ENCODE measurements at places on chromosomes 2 and 18.

DNA sequence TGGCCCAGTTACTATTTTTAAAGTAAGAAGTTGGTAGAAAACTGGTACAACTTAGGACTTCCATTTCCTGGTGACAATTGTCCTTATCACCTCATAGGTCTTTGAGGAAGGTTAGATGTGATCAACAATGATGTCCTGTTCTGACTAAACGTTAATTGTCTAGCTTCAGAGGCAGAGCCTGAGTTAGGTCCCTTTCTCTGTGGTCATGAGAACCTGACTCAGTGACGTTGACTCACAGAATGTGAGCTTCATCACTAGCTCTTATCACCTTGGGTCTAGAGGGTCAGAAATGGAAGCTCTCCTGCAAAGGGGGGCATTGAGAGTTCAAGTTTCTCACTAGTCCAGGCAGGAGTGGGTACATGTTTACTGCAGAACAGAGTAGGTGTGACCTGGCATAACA is 60.6 kb upstream of the ATP8B1 start:
- DNase-seq, result no peak

DNA sequence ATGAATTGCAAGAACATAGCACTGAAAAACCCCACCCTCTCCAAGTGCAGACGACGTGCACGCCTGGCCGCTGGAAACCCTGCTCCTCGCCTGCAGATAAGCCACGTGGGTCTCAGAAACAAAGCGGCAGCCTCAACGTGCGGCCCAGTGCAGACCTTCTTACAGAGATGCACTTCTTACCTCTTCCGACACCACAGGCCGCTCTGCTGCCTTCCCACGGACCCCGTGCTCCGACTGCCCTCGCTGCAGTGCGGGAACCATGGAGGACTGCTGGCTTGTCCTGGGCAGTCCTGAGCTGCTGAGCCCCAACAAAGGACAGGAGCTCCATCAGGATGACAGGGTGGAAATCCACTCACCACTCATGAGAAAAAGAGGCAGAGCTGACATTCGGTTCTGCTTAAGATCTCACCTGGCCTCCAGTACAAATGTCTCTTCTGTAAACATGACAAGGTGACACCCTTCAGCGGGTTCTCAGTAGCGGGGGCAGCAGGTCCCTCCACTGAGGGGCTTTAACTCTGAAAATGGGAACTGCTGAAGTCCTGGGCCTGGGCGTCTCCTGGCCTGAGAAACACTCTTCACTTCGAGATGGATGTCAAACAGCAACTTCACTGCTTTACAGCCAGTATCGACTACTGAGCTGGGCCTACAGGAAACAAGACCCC is 6.2 kb downstream of the COPS9 start:
- DNase-seq, result no peak

GRCh38 chr18:61658431-61658830 is 234.4 kb downstream of the RNF152 start:
- DNase-seq, result no peak

GRCh38 chr2:86686460-86686859 is 33.6 kb upstream of the RMND5A start:
- DNase-seq, result no peak

- DNase-seq, result no peak
Observed at GRCh38 chr2:182821182-182821581, 45.3 kb downstream of the FRZB start.

DNA sequence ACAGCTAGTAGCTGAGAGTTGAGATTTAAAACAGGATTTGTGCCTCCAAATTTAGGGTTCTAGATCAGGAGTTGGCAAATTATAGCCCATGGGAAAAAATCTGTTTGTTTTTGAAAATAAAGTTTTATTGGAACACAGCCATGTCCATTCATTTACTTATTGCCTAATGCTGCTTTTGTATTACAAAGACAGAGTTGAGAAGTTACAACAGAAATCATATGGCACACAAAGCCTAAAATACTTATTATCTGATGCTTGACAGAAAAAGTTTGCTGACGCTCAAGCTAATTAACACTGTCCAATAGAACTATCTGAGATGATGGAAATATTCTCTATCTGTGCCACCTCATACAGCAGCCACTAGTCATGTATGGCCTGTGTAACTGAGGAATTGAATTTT is 229.1 kb upstream of the RASGRP3 start:
- DNase-seq, result no peak

DNA sequence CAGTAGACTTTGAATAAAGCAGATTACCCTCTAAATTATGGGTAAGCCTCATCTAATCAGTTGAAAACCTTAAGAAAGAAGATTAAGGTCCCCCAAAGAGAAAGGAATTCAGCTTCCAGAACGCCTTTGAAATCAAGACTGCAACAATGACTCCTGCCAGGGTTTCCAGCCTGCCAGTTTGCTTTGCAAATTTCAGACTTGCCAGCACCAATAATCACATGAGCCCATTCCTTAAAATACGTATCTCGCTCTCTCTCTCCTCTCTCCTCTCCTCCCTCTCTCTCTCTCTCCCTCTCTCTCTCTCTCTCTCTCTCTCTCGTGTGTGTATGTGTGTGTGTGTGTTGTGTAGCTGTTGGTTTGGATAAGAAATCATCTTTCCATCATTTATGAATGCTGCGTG is 184.2 kb downstream of the PDE1A start:
- no peak for DNase-seq

DNA sequence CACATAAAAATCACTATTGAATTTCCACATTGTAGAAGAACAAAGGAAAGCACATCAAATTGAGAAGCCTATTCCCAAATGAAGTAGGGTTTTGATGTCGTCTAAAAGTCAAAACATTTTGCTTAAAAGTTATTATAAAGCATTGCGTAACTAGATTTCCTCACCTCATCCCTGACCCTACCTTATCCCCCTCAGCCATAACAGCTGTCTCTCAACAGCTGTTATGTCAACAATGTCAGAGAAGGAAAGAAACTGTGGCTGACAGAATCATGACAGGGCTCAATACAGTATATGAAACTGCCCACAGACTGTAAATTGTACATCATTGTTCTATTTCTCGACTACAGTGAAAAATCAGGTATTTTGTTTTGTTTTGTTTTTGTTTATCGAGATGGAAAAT is 63.0 kb upstream of the ACVR1C start:
- no peak for DNase-seq

DNA sequence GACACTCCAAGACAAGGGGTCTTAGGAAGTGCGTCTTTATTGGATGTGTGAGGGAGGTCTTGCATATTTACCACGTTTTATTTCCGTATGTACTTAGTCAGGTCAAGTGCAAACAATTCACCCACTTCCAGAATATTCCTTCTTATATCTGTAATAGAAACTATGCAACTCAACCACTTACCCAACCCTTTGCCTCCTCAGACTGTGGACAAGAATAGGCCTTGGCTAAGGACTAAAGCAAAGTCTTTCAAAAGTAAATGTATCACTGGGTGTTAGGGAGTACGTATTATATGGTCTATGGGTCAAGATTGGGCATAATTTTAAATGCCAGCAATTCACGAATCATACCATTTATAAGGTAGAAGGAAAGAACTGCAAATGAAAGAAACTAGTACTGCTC is 484.8 kb downstream of the MBD2 start:
- DNase-seq, result no peak

DNA sequence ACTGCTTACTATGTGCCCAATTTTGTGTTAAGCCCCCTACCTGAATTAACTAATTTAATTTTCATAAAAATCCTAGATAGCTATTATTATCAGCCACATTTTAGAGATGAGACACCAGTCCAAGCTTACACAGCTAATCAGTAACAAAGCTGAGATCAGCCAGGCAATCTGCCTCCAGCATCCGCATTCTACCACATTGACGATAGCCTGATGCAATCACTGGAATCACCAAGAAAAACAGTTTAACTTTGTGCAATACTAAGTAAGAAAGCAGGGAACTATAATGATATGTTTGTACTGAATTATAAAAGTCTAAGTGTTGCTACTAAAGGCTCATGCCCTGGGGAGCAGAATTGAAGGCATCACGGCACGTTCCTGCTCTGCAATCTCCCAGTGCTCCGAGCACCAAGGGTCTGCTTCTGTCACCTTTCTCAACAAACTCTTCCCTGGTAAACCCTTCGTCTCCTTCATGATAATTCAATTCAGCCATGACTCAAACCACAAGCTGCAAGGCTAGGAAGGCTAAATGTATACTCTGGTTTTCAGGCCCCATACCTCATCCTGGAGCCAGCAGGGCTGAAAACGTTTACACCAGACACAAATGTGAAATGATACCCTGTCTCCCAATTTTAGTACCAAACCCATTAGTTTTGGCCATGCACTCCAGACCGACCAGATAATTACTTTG is 19.4 kb downstream of the KANSL3 start:
- DNase-seq, result no peak

DNA sequence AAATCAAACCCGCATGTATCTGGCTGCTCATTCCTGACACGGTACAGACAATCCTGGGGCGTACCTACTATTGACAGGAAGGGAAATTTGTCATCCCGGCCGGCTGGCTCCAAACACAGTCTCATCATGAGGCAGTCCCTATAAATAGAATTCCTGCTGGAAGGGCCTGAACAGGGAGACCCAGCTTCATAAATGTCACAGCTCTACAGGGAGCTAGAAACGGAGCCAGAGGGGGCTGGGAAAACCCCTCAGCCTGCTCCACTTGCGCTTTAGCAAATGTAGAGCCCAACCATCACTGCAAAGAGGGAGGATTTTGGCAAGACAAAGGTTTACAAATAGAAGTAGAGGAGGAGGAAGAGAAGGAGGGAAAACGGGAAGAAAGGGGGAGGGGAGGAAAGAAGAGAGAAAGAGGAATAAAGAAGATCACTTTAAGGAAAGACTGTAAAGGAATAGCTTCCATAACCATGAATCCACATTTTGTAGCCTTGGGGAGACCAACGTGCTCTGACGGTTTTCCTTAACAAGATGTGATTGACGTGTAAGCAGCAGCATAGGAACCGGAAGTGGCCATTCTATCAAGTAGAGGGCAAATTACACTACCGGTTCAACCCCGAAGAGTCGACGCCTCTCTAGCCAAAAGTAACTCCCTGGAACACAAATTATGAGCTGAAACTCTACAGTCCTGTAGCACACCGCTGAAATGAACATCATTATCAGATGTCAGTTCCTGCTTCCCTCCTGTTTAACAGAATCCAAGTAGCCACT is 56.8 kb upstream of the TTN start:
- no peak for DNase-seq

- no peak for DNase-seq
Observed at GRCh38 chr18:71237641-71238040, 948.8 kb downstream of the SOCS6 start.

DNA sequence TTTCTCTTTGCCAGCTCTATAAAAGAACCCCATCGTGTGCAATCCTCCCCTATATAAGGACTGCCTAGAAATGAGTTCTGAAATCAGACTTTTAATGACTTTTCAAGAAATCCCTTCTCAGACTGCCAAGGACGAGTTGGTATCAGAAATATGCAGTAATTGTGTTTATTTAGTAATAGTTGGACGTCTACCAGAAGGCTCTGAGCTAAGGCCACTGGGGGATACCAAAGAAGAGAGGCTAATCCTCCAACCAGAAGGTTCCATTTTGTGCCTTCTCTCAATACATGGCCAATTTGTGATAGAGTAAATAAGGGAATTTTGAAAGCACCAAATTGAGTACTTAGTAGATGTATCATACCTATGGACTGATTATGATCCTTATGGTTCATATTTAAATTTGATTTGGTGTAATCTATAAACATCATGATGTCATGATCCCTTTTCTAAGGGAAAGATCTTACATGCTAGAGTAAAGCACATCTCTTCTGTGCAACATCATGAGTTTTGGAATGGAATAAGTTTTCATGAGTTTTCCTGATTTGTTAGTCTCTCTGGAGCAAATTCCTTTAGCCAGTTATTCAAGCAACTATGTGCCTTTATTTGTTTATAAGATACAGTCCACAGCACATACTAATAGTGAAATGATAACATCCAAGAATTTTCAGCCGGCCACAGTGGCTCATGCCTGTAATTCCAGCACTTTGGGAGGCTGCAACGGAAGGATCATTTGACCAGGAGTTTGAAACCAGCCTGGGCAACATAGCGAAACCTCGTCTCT is 82.2 kb upstream of the LTBP1 start:
- no peak for DNase-seq

GRCh38 chr2:177295484-177295883 is 31.0 kb upstream of the NFE2L2 start:
- DNase-seq, result no peak

GRCh38 chr18:54888933-54889332 is 60.7 kb downstream of the RAB27B start:
- DNase-seq, result no peak

DNA sequence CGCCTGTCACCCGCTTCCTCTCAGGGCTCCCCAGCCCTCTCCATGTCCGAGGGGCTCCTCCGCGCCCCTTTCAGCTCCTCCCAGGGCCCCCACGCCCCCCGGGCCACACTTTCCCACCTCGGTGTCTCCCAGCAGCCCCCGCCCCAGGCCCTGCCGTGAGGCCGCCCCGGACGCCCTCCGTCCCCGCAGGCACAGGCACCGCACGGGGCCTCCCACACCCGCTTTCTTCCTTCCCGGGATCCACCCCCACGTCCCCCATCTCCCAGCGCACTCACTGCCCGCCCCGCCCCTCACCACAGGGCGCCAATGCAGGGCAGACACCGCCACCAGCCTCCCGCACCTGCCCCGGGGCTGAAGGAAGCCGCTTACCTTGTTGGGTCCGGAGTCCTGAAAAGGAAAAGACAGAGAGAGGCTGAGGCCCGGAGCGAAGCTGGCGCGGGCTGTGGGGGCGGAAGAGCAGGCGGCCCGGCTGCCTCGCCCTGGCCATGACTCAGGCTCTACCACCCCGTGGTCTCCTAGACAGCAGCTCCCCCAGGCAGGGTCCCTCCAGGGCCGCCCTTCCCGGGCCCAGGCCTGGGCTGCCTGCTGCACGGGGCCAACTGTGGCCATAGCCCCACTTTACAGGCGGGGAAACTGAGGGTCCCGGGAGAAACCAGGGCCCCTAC is 37.7 kb downstream of the KIF1A start:
- no peak for DNase-seq

DNA sequence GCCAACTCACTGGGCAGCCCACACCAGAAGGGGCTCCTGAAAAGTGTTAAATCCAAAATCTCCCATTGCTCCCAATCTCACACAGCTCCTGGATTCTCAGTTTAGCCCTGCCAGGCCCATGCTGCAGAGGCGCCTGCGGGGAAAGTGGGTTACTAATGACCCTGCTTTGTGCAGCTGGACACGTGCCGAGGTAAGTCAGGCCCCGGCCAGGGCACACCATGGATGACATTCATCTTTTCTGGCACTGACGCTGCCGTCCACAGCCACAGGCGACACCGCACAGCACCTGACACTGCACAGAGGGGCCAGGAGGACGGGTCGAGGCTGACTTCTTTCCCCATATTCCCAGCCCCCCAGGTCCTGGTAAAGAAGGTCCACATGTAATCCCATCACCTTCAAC is 193.5 kb downstream of the EIPR1 start:
- DNase-seq, result no peak
